Naive thymus-derived CD4-positive, alpha-beta T cell (primary cell): ENCODE measurements at places on chromosomes 2 and 18.

- DNase-seq, result peak; percentile 53
Observed at GRCh38 chr18:56709463-56709862, 58.3 kb downstream of the WDR7 start.

DNA sequence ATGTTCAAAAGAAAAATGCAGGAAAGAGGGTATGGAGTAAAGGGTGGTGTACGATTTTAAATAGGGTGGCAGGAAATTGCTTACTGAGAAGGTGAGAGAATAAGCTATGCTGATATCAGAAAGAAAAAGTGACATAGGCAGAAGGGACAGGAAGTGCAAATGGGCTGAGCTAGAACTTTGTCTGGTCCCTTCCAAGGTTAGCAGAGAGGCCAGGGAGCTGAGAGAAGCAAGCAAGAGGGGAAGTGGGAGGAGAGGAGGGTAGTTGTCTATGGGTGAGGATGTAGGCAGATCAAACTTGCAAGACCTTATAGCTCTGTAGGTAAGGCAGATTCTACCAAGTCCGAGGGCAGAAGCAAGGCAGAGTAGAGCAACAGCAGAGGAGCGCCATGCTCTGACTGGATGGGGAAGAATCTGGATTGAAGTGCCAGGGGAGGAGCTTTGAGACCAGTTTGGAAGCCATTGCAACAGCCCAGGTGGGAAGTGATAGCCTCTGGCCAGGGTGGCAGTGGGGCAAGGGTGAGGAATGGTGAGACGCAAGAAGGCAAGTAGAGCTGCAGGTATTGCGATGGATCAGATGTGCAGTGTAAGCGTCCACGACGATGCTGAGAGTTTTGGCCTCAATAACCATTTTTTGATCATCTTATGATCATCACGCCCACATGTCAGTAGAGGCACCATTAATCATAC is 134.4 kb upstream of the APCDD1 start:
- no peak for DNase-seq

DNA sequence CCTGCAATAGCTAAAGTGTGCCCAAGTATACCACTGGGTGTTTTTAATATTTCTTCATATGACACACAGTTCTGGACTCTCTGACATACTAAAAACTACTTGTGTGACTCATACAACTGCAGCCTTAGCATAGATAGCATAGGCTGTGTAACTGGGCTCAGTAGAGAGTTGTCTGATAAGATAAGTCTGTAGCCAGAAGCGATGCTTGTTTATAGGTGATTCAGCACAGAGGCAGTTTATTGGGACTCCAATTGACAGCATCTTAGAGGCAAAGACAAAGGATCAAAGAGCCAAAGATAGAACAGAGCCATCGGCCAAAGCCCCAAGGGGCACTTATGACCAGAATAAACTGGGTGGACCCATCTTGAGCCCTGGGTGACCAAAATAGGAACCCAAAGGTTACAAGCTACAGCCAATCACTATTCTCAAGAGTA is 42.3 kb downstream of the AAK1 start:
- DNase-seq, result no peak

DNA sequence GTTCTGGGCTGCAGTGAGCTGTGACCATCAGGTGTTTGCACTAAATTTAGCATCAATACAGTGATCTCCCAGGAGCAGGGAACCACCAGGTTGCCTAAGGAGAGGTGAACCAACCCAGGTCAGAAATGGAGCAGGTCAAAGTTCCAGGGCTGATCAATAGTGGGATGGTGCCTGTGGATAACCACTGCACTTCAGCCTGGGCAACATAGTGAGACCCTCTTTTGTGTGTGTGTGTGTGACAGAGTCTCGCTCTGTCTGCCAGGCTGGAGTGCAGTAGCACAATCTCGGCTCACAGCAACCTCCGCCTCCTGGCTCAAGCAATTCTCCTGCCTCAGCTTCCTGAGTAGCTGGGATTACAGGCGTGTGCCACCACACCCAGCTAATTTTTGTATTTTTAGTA is 163.7 kb upstream of the SERTAD2 start:
- DNase-seq, result no peak

GRCh38 chr2:24084386-24085199 is at the start of gene TP53I3:
TP53I3 (minus strand) TSS chr2:24084834; CDS start chr2:24084326, 508 bp downstream.
- DNase-seq, result peak; percentile 64

DNA sequence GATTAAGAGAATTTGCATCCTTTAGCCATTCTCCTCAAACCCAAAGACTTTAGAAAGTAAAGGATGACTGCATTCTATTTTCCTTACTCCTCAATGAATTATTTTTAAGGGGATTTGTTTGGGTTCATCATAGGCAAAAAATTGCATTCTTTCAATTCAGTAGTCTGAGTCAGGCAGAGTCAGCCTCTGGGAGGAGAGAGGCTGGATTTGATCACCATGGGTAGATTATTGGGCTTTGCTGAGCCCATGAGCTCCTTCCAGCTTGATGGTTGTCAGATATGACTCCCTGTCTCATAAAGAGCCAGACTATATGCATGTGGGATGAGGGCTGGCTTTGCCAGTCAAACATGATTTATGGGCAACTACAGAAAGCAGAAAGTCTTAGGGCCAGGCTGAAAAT is 101.2 kb downstream of the KCNS3 start:
- DNase-seq, result no peak

GRCh38 chr2:217218269-217219163 is 358.7 kb upstream of the TNP1 start:
- DNase-seq, result no peak

DNA sequence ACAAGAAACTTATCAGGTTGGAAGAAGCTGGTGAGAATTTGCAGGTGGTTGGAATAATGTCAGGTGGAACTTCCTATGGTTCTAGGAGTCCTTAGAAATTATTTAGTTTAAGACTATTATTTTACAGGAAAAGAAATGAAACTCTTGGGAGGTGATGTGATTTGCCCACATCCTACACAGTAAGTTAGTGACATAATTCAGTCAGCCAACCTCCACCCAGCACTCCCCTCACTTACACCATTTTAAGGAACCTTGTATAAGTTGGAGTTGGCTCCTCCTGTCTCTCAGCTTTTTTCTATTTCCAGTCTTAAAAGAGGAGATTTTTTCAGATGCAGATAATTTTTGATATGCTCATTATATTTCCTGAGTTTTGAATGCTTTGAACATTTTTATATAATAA is 86.4 kb downstream of the SKA1 start:
- DNase-seq, result no peak

- no peak for DNase-seq
Observed at GRCh38 chr2:67840460-67841068, 222.2 kb downstream of the C1D start.

GRCh38 chr2:95298486-95299111 is 1.5 kb downstream of the KCNIP3 start:
- no peak for DNase-seq

DNA sequence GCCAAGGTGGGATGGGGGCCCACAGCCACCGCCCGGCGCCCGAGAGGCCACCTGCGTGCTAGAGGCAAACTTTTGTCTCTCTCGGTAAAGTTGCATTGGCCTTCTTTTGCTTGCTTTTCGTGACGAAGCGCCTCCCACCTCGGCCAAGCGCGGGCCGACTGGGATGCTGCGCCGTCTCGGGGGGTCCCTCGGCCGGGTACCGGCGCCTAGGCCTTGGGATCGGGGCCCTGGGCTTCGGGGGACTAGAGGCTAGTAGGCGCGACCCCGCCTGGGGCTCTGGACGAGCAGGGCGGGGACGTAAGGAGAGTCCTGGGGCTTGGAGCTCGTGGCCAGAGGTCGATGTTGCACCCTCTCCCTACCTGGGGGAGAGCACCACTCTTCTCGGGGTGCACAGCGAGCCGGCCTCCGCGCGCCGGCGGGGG is 545 bp downstream of the GLI2 start:
- DNase-seq, result no peak

- no peak for DNase-seq
Observed at GRCh38 chr2:81624825-81625224, 1320.3 kb upstream of the LRRTM1 start.

GRCh38 chr2:41955316-41956043 is 92.3 kb upstream of the PKDCC start:
- DNase-seq, result no peak
